ENCODE measurements at places on chromosomes 3 and 15.
A peak's percentile ranks its signal among the peaks of the same experiment; 100 is the strongest.

- no peak for DNase-seq
Observed at GRCh38 chr15:77532067-77532710, 100.5 kb downstream of the LINGO1 start.

DNA sequence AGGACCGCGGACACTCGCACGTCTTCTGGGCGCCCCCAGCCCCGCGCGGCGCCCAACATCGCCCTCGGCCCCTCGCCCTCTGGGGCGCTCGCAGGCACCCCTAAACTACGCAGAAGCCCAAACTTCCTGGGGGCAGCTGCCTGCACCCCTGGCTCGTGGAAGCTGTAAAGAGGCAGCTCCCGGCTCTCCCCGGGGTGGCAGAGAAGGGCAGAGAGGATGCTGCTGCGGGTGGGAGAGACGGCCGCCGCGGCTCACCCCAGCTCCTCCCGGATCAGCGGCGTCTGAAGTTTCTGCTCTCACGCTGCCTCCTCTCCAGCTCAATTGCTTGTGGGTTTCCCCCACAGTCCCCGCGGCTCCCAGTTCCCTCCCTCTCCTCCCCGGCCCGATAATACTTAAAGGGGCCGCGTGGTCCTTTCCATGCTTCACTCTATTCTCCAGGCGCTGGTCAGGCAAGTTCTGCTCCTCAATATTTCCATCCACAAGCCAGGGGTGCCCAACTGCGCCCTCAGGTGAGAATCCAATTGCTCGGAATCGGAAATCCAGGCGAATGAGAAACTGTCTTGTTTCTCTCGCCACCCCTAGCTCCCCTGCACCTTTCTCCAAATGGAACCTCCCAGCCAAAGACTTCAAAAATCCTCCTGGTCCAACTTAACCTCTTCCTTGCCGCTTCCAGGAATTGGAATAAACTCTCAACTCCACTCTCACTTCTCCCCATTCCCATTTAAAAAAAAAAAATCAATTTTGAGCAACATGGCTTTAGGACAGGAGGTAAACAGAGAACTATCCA lies 748.5 kb downstream of the ROBO1 start:
- DNase-seq, result peak; percentile 74

GRCh38 chr3:108486941-108487340 lies 23.5 kb downstream of the MYH15 start:
- peak; percentile 32 for DNase-seq

- peak; percentile 66 for DNase-seq
Observed at GRCh38 chr15:64699751-64700388, 75.5 kb downstream of the RBPMS2 start.

GRCh38 chr3:59775106-59775505 lies 725.3 kb upstream of the CFAP20DC start:
- DNase-seq, result no peak

DNA sequence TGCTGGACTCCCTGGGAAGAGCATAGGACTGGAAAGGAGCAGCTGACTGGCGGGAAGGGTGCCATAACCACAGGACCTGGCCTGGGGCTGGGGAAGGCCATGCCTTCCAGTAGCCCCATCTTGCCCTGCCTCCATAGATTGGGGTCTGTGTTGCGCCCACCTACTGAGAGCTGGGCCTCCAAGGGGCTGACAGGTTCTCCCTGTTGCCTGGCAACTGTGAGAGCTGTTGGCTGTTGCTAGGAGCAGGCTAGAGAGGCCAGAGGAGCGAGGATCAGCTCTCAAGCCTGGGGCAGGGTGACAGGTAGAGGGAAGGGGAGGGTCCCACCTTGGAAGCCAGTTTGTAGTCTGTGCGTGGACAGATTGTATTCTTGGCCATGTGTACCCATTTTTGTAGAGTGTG lies 2.8 kb upstream of the GNAI2 start:
- no peak for DNase-seq

- DNase-seq, result peak; percentile 36
Observed at GRCh38 chr3:111712294-111713167, 117.4 kb upstream of the ZBED2 start.

DNA sequence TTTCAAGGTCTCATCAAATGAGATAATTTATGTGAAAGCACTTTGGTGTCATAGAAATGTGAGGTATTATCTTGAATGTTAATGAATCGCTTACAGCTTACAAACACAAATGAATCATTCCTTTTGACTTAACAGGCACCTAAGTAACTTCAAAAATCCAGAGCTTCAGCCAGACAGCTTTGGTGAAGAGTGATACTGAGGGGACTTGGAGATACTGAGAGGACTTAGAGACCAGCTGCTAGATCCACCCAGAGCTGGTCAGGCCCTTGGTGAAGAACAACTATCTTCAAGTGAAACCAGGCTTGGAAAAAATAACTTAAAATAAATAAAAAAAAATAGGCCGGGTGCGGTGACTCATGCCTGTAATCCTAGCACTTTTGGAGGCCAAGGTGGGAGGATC lies 16.2 kb upstream of the ZFYVE19 start:
- DNase-seq, result no peak

DNA sequence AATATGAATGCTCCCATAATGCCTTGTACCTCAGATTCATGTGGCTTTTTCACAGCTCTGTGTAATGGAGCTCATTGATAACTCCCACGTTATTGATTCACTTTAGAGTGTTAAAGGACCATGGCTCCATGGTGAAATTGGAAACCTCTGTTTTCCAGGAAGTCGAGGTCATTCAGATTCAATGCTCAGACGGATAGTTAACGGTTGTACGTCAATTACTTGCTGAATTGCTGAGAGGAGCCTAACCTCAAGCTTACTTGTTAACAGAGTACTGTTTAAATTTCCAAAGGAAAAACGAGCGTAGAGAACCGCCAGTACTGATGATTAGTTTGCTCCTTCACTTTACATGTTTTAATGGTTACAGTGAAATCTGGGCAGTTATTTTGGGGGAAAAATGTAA lies 11.1 kb downstream of the ABHD17C start:
- DNase-seq, result no peak

GRCh38 chr3:42734263-42734860 lies 31.8 kb upstream of the HHATL start:
- no peak for DNase-seq

- peak; percentile 82 for DNase-seq
Observed at GRCh38 chr3:184259878-184260723, 1.3 kb downstream of the CAMK2N2 start.

GRCh38 chr3:97432914-97433313 lies 331.6 kb upstream of the ARL6 start:
- DNase-seq, result no peak

DNA sequence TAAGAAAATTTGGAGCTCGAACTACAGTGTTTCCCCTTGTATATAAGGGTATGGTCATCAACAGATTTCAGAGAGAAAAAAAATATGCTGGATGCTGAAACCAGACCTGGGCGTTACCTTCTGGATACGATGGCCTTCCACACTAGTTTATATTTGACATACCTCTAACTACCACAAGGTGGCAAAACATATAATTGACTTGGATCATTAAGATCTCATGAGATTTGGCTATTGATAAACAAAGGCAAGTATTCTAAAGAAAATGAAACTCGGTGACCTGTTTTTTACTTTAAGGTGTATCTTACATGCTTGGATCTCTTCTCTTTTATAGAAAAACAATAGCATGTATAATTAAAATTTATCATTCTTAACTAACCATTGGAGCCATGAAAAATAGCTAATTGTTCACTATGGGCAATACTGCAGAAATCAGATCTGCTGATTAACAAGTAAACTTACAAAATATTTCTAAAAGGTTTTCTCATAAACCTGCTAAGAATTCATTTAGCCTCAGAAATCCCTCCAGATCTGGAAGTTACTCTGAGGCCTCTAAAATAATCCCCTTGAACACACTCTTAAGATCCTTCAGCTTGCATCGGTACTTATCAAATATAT lies 300.6 kb upstream of the KCNH8 start:
- no peak for DNase-seq

- no peak for DNase-seq
Observed at GRCh38 chr3:54445630-54446029, 323.3 kb downstream of the CACNA2D3 start.

DNA sequence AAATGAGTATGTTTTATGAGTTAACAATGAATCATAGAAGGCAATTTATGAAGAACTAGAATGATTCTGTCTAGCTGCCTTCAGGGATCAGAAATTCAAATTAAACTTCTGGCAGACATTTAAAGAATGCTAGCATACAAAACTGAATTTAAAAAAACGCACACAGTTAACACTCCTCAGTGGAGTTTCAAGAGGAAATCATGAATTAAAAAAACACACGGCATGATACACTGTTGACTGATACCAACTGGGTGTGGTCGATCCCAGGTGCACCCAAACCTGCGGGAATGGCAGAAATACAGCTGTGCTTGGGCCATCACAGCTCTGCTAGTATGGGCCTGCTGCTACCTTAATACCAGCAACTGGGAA lies 526.0 kb downstream of the FOXP1 start:
- DNase-seq, result no peak

GRCh38 chr3:103512595-103512994 lies 1077.8 kb downstream of the ZPLD1 start:
- no peak for DNase-seq

- DNase-seq, result peak; percentile 60
Observed at GRCh38 chr15:69031013-69032001, 16.8 kb downstream of the NOX5 start.

GRCh38 chr3:157958457-157958856 lies 147.8 kb downstream of the SHOX2 start:
- DNase-seq, result peak; percentile 33

DNA sequence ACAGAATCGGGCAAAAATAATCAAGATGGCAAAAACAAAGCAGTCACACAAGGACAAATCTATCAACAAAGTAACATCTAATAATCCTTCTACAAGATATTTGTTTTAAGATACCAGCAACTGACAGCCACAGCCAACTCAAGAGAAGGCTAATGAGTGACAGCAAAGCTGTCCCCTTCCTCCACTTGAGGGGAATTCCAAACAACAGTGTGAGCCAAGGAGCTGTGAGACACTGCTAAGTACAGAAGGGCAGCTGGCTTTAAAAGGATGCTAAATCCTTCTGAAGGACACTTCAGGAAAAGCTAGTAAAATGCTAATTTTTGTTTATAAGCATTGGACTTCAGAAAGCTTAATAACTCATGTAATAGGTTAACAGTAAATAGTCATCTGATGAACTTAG lies 120.3 kb upstream of the GOLGA8J start:
- DNase-seq, result no peak

GRCh38 chr15:39587096-39587721 lies 6.3 kb downstream of the THBS1 start:
- no peak for DNase-seq

GRCh38 chr15:66986951-66987350 lies 78.5 kb upstream of the SMAD3 start:
- no peak for DNase-seq

GRCh38 chr3:1318296-1319005 lies 225.6 kb downstream of the CNTN6 start:
- DNase-seq, result no peak

- DNase-seq, result no peak
Observed at GRCh38 chr15:33543957-33544356, 233.2 kb downstream of the RYR3 start.

DNA sequence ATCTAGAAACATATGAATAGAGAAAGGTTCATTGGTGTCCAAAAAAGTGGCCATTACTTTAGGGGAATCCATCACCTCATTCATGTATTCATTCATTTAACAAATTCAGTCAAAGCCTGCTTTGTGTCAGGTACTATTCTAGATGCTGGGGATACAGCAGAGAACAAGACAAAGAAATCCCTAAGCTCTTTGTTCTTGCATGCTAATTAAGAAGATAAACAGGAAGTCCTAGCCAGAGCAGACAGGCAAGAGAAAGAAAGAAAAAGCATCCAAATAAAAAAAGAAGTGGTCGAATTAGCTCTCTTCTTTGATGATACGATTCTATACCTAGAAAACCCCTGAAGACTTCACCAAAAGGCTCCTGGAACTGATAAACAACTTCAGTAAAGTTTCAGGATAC lies 12.4 kb upstream of the ZMAT3 start:
- no peak for DNase-seq

DNA sequence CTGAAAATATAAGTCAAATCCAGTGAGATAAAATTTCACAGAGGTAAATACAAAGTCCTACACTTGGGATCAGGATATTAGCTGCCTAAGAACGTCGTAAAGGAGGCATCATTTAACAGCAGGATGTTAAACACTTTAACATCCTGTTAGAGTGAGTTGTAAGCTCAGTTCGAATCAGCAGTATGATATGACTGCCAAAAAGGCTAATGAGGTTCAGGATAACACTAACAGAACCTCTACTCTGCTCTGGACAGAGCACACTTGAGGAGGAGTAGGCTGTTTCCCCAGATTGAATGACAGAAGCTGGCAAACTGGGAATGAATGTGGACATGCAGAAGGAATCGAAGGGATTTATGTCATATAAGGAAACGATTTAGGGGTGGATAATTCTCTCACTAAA lies 227.1 kb upstream of the CD96 start:
- DNase-seq, result no peak

DNA sequence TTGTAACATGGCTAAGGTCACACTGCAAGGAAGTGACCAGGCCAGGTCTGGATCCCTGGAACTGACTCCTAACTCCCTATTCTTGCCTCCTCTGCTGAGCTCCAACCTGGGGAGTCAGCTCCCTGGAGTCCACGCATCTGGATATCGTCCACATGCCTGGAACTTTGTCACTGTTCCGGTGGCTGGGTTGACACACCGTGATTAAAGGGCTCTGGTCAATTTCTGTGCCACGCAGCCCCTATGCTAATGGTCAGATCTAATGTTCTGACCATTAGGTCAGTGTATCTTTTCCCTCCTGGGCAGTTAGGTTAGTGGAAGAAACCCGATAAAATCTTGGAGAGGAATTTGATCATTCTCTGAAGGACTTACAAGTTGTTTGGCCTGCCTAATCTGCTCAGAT lies 1.6 kb upstream of the TPM1 start:
- no peak for DNase-seq

- DNase-seq, result no peak
Observed at GRCh38 chr3:179074656-179075055, 3.0 kb upstream of the ZMAT3 start.

DNA sequence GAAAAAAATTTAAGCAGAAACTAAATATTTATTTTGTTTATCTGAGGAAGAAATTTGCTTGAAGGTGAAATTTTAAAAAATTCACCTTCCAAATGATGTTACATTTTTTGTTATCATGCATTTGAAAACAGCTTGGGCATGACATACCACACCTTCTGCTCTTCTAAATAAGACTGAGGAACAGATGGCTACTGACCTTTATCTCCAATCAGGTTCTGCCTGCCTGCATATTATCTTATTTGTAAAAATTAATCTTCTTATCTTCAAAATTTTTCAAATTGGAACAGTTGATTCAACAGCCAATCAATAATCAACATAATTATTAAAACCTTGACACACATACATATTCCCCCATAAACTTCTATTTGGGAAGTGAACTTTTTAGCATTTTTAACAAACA lies 641.8 kb upstream of the ZNF385D start:
- DNase-seq, result no peak

DNA sequence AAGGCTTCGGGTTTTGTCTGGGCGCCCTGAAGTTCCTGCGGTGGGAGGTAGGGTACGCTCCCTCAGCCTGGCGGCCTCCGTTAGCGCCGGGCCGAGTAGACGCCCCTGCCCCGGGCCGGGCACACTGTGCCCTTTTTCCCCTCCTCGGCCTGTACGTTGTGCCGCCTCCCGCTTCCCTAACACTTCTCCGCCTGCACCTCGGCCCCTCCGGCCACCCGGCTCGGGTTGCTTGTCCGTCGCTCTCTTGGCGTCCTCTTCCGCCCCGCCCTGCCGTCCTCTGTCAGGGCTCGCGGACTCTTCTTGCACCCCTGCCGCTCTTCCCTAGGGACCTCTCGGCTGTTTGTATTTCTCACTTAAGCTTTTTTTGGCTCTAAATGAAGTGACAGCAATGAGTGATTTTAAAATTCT lies 384 bp downstream of the KNL1 start:
- peak; percentile 80 for DNase-seq
